Hematopoietic multipotent progenitor cell treated with erythropoietin and hydrocortisone succinate and interleukin-3 and kit ligand, for 6 days (in vitro differentiated cells): ENCODE measurements at places on chromosomes 12 and 14.

DNA sequence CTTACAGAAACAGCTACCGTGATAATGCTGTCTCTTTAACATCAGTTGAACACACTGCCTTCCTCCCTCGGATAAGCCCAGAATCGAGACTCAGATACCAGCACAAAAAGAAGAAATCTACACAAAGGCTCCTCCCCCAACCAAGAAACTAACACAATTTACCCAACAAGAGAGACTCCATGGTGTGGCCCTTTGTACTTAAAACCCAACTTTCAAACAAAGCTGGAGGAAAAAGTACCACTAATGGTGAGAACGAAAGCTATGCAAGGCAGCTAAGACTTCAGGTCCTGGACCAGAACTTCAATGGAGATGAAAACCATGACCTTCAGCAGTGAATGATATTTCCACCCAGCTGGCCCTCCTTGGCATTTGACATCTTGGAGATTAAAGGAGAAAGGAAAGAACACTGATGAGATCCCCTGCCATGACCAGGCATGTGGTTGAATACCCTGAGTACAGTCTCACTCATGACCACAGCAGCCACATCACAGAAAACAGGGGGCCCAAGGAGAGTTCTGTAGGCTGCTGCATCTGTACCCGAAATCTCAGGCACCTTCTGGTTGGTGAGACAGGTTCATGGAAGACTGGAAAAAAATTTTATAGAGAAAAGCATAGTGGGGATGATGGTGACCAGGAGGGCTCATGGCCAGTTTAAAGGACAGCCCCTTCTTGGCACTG lies 36.7 kb downstream of the RBM19 start:
- DNase-seq: no peak

DNA sequence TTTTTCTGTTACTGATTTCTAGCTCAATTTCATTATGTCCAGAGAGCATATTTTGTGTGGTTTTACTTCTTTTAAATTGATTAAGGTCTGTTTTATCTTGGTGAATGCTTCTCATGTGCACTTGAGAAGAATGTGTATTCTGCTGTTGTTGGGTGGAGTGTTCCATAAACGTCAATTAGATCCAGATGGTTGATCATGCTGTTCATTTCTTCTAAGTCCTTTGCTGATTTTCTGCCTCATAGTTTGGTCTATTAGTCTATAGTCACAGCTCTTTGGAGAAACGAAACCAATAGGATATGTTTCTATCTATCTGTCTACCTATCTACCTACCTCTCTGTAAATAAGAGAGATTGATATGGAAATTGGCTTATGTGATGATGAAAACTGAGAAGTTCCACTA lies 17.1 kb upstream of the ADGRD1 start:
- DNase-seq: no peak

DNA sequence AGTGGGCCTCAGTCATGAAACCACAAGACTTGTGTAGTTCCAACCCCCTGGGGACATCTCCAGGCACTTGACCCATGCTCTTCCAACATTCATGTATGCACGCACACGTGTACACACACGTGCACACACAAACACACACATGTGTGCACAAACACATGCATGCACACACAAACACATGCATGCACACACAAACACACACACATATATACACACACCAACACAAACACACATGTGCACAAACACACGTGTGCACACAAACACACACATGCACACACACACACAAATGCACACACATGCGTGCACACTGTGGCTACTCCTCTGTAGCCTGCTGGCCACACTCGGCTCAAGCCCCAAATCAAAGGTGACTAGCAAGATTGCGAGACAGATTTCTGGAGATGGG lies 22.8 kb downstream of the BDKRB2 start:
- DNase-seq: no peak

GRCh38 chr12:51910691-51911090 lies 3.4 kb downstream of the ACVRL1 start:
- DNase-seq: no peak

DNA sequence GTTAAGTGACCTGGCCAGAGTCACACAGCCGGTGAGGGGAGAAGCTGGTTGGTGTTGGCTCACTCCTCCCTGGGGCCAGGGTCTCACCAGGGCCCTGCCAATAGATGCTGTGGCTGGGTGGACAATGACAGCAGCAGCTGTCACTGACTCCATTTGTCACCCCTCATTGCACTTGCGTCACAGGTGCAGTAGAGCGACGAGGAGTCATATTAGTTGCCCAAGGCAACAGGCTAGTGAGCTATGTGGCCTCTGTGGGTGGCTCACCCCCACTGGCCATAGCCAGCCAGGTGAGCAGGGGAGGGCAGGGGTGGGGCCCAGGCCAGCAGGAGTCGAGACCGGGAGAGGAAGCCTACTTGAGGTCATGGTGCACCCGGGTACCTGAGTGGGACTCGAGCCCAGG lies 9.7 kb downstream of the SLC25A47 start:
- no peak for DNase-seq

GRCh38 chr12:6321905-6322304 lies 11.4 kb downstream of the PLEKHG6 start:
- DNase-seq: no peak

- DNase-seq: no peak
Measured at GRCh38 chr12:27331927-27332324, 710 bp upstream of the BMAL2 start.

- DNase-seq: no peak
Measured at GRCh38 chr14:89317051-89317691, 99.9 kb downstream of the FOXN3 start.

GRCh38 chr14:95564060-95564459 lies 29.2 kb downstream of the GLRX5 start:
- DNase-seq: no peak

DNA sequence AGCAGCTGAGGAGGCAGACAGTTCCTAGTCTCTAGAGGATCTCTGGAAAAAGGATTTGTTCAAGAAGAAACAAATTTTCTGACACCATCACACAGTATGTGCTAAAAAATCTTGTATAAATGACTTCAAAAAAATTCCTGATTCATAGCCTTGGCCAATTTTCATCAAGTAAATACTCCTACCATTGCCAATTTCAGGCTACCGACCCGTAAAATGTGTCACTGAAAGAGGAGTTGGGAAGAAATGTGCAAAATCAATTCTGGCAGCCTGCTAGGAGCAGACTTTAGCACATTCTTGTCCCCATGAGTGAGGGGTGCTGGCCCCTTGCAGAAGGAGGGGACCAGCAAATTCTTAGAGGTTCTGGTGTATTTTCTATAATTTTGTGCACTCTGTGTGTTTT lies 109.4 kb downstream of the TMEM30B start:
- no peak for DNase-seq

DNA sequence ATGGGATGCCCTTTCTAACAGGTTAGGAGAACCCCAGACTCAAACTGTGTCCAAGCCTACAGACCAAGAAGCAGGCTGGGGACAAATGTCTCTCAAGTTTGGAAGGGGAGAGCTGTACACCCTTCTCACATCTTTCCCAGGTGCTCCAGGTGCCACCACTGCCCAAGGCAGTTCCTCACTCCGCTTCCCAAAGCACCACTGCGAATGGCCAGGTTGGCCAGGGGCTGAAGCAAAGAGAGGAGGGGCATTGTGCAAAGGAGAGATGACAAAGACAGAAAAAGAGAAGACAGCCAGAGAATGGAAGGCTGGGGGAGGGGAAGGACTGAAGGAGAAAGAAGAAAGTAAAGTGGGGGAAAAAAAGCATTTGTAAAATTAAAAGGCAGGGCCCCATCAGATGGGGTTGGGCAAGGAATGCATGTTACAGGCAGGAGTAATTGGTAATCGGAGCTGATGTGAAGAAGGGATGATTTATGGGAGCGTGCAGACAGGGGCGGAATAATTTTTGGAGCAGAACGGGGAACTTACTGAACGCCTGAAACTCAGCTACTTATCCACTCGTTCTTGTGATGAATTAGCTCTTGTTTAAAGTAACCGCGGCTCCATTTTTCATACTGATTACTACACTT lies 165.8 kb downstream of the ESRRB start:
- DNase-seq: no peak

DNA sequence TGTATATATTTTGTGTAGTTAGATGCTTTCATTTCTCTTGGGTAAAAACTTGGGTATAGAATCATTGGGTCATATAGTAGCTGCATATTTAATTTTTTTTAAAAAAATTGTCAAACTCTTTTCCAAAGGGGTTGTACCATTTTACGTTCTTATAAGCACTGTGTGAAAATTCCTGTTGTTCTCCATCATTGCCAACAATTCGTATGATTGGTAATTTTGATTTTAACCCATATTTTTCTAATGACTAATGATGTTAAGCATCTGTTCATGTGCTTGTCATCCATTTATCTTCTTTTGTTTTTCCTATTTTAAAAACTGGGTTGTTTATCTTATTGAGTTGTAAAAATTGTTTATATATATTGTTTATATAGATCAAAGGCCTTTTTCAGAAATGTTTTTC lies 77.4 kb downstream of the OTOGL start:
- DNase-seq: no peak

GRCh38 chr14:99274346-99275221 lies 2.6 kb upstream of the BCL11B start:
- peak; percentile 61 for DNase-seq

GRCh38 chr14:89702073-89702875 lies 252.3 kb downstream of the EFCAB11 start:
- DNase-seq: no peak

GRCh38 chr12:20409607-20410377 lies 41.5 kb downstream of the PDE3A start:
- no peak for DNase-seq

- DNase-seq: no peak
Measured at GRCh38 chr14:69617796-69618195, 6.4 kb downstream of the SUSD6 start.

DNA sequence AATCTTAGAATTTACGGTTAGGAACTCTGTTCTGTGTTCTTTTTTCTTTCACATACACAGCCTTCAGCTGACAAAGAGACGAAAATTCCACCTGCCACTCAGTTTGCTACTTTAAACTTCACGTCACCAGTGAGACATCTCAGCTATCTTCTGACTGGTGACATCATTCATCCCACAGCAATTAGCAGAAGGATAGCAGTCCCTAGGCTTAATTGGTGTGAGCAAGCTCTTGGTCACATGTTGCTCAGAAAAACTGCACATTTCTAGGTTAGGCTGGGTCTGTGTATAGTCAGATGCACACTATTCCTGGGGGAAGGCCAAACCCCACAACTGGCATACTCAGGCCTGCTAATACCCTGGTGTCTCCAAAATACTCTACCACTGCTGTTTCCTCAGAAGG lies 23.9 kb downstream of the SLC7A7 start:
- DNase-seq: no peak

- no peak for DNase-seq
Measured at GRCh38 chr14:74213907-74214803, 25.1 kb upstream of the VSX2 start.

GRCh38 chr12:114735011-114735410 lies 51.0 kb upstream of the TBX3 start:
- DNase-seq: no peak

DNA sequence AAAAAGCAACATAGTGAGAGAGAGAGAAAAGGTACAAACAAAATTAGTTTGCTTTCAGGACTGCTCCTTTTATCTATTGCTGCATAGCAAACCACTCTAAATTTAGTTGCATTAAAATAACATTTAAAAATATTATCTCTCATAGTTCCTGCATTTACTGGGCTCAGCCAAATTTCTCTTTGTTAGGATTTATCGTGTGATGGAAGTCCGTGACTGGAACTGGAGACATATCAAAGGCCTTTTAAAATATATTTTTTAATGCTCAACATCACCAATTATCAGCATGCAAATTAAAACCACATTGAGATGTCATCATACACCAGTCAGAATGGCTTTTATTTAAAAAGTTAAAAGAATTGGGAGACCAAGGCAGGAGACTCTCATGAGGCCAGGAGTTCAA lies 107.6 kb upstream of the SYT1 start:
- DNase-seq: no peak

GRCh38 chr12:102659200-102659911 lies 179.0 kb upstream of the IGF1 start:
- no peak for DNase-seq

DNA sequence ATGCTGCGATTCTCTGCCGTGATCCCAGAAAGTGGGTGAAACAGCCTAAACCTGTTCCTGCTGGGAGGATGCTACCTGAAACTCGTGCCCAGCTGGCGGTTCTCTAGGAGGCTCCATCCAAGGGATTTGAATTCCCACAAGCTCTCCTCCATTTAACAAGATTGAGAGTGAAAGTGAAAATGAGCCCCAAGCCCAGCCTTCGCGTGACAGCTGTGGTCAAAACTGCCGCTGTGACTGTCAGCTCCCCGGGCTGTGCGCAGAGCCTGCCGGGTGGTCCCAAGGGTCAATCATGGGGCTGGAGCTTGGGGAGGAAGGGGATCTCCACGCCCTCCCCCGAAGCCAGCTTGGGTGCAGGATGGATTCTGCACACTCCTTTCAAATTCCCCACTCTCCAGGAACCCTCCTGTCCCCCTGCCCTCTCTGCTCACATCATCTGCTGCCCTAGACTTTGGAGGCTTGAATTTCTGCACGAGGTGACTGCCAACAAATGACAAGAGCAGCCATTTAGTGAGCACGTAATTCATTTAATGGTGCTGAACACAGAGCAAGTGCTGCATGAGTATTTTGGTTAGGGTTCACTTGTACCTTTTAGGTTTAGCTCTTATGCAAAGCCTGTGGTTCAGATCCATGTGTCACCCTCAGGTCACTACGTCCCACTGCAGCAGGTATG lies 5.3 kb downstream of the ASB2 start:
- DNase-seq: no peak

DNA sequence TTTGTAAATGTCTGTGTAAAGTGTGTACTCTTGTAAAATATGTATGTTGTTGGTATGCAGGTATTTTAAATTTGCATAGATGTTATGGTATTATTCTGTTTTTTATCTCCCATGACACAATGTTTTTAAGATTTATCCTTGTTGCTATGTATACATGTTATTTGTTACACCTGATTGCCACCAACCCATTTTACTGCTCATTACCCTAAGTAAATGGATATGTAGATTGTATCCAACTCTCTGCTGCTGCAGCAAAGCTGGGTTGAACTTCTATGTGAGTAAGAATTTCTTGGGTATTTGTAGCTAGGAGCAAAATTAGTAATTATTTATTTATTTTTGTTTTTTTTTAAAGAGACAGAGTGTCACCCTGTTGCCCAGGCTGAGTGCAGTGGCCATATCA lies 6.2 kb downstream of the APAF1 start:
- no peak for DNase-seq

GRCh38 chr14:31690056-31690455 lies 128.9 kb downstream of the NUBPL start:
- DNase-seq: peak; percentile 54

DNA sequence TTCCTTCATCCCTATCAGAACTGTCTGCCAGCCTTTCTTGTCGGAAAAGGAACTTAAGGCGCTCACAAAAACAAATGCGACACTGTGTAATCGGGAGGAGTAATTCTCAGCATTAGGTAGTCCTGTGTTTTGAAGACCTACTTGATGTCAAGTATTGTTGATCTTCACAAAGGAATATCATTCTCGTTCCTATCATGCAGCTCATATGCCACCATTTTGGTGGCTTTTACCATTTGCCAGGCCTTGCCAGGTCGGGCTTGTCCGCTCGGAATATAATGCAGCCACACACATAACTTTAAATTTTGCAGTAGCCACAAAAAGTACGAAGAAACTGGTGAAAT lies 903 bp upstream of the PPP4R3A start:
- peak; percentile 65 for DNase-seq
